ENCODE measurements at places on chromosomes 6 and 20.

DNA sequence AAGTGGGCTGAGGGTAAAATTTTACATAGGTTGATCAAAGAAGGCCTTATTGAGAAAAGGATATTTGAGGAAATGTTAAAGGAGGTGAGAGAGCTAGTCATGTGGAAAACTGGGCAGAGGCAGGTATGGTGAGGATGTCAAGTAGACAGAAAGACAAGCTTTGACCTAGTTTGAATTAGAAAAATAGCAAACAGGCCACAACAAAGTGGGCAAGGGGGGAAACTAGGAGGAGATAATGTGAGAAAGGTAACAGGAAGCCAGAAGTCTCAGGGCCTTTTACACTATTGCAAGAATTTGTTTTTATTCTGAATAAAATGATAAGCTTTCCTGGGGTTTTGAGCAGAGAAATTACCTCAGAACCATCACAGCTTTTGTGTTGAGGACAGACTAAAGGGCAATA is 115.7 kb downstream of the RWDD2A start:
- DNase-seq = no peak

DNA sequence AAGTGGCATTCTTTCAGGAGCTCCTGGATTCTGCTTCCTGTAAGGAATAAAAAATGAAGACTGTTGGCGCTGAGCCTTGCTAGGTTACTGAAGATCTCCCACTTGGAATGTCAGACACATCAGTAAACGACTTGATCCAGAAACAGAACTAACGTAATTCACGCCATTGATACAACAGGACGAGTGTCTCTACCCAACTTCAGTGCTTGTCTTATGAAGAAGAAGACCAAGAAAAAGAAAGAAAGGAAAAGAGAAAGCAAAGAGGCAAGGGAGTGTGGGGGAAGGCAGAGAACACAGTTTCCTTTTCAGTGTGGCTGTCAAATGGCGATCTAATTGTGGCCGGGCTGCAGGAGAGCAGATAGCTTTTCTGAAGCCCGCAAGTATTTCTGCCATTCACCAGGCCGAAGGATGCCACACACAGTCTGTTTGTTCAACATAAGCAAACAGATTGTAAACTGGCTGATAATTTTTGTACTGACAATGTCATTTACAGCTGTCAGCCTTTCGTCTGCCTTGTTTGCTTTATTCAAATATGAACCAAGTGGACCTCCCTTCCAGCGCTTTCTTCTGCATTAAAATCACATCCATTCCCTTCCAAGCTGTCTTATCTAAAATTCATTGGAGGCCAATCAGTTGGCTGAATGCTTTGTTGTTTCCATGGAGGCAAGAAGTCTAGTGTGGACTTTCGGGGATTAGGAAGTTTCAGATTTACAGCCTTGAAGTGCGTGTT is 180.6 kb downstream of the FOXA2 start:
- no peak for DNase-seq

GRCh38 chr20:17956099-17956685 is 12.4 kb downstream of the SNX5 start:
- no peak for DNase-seq

GRCh38 chr6:143679041-143679440 is 1.3 kb downstream of the PHACTR2 start:
- no peak for DNase-seq

DNA sequence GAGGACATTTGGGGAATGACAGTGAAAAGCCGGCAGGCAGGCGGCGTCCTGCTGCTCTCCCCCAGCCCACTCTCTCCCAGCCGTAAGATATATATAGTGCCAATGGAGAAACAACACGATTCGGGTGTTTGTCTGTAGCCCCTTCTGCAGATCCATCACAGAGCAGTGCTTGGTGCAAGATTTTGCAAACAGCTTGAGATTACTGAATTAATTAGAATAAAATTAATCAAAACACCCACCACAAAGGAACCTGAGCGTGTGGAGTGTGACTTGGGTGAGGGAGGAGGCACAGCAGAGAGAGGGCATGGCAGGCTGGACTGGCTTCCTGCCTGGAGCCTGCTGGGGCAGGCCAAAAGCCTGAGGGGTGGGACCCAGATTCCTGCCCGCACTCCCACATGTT is 28.8 kb upstream of the CCDC167 start:
- no peak for DNase-seq

GRCh38 chr6:35258858-35259193 is 709 bp upstream of the ZNF76 start:
- DNase-seq = peak; percentile 52

DNA sequence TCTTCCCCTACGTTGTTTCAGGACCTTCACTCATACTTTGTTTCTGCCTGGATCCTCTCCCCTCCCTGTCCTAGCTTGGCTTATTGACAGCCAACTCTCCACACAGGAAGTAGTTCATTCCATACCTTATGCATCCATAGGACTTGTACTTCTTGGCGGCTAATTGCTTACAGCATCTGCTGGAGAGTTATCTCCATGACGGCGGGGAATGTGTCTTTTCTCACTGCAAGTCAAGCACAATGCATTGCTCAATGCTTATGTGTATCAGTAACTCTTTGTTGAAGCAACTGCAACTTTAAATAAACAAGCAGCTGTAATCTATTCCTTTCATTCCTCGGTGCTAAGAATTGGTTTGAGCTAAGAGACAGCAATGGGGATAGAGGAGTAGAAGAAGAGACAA is 551.3 kb upstream of the EPHA7 start:
- DNase-seq = no peak

DNA sequence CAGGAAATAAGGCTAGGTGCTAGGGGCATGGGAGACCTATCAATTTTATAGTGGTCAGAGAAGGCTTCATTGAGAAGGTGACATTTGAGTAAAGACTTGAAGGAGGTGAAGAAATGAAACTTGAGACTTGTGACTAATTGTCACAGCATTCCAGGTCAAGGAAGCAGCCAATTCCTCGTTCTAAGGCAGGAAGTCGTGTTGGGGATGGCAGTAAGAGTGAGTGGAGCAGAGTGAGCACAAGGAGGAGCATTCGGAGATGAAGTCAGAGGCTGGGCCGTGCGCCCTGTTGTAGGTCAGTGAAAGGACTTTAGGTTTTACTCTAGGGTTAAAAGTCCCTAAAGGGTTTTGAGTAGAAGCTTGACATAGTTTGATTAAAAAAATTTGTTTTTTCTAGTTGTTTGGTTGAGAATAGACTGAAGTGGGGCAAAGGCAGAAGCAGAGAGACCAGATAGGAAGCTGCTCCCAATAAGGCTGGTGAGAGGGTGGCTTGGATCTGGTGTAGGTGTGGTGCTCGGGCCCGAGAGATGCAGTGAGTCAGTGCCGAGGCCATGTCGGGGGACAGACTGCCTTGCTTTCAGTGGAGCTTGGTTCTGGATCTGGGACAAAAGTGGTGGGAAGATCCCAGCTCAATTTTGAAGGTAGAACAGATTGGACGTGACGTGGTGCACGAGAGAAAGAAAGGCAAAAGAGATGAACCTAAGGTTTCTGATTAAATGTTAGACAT is 2.6 kb upstream of the RSPH3 start:
- DNase-seq = no peak
